ENCODE measurements at places on chromosomes 11 and 22.

DNA sequence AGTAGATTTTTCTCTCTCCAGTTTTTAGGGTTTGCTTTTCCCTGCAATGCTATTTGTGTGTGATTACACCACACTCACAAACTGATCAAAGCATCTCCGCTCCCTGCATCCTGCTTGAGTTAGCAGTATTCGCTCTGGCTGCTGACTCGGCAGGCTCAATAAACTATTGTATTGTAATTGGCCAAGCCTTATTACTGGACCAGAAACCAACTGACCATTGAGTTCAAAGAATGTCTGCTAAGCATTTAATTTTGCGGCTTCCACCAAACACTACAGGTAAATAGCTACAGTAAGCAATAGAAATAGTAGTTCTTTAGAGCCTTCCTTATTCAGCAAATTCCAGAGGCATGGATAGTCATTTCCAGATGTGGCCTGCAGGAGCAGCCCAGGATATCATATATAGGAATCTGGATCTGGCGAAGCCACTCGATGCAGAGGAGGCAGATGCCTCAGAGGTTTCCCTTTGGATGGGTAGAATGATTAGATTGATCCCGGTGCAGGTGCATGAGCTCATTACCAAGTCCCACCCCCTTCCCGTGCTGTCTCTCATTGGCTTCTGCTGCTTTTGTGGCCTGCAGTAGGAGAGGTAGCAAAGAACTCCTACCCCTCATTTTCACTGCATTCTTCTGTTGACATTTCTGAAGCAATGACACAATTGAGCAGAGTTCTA lies 77.3 kb downstream of the COMMD9 start:
- H3K4me1 ChIP-seq, result no peaks in the 10 kb centered on the region
- H3K36me3 ChIP-seq, result no peaks in the 10 kb centered on the region
- no peak overlapping the region for H3K4me3 ChIP-seq
- H3K27me3 ChIP-seq, result peaks cover 2% of the 10 kb centered on the region

GRCh38 chr22:41382098-41382578 lies 396 bp downstream of the TEF start:
- peaks cover 4% of the 10 kb centered on the region for H3K27me3 ChIP-seq
- H3K27ac ChIP-seq, result peak overlapping the region; percentile 87
- H3K4me1 ChIP-seq, result peaks cover 5% of the 10 kb centered on the region
- no peaks in the 10 kb centered on the region for H3K36me3 ChIP-seq
- DNase-seq, result peak; percentile 79

DNA sequence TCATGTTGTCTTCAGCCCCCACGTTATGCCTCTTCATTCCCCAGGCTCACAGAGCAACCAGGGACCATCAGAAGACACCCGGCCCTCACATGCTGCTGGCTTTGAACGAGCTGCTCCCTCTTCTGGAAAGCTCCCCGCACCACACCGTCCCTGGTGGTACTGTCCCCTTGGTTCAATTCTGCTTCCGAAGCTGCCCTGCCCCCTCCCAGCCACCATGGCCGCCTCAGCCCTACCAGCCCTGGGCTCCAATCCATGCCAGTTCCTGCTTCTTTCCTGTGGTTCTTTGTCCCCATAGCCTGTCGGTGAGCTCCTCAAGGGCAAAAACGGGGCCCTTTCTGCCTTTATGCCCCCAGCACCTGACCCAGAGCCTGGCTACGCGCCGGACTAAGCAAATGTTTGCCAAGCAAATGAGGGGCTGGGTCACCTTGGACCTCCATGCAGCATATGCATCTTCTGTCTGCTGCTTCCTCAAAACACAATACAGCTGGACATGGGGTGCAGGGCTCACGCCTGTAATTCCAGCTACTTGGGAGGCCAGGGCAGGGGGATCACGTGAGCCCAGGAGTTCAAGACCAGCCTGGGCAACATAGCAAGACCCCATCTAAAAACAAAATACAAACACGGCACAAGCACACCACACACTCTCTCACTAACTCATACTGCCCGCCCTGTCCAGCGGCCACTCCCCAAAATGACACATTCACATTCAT lies 21.3 kb downstream of the TNKS1BP1 start:
- H3K4me3 ChIP-seq, result no peak overlapping the region
- peaks cover 6% of the 10 kb centered on the region for H3K4me1 ChIP-seq
- H3K27ac ChIP-seq, result no peak overlapping the region
- no peaks in the 10 kb centered on the region for H3K27me3 ChIP-seq
- no peak for DNase-seq
- peaks cover 23% of the 10 kb centered on the region for H3K36me3 ChIP-seq

DNA sequence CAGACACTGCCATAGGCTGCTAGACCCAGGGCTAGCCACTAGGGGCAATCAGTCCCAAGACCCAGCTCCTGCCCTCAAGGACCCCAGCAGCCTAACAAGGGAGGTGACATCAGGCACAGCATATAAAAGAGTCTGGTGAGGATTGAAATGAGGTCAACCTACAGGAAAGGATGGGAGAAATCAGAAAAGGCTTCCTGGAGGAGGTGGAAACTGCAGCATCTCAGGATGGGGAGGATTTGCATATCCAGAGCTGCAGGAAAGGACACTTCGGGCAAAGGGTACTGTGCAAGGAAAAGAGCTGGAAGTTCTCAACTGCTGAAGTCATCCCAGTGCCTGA lies 2.9 kb upstream of the ARFGAP2 start:
- no peak overlapping the region for H3K4me3 ChIP-seq
- peaks cover 18% of the 10 kb centered on the region for H3K4me1 ChIP-seq
- H3K27ac ChIP-seq, result peak overlapping the region; percentile 14
- DNase-seq, result peak; percentile 54

- H3K4me1 ChIP-seq, result peaks cover 36% of the 10 kb centered on the region
- H3K27me3 ChIP-seq, result no peaks in the 10 kb centered on the region
- peak within 1 kb of the TSS; percentile 100 for H3K27ac ChIP-seq
Observed at GRCh38 chr11:83156996-83157593, at the start of gene PCF11. TSS of gene PCF11 (plus strand) at chr11:83157131. CDS start at chr11:83157440, 309 bp downstream.

GRCh38 chr11:14587258-14587657 lies 56.3 kb upstream of the PDE3B start:
- H3K4me3 ChIP-seq, result no peak overlapping the region
- no peaks in the 10 kb centered on the region for H3K27me3 ChIP-seq
- no peak for DNase-seq
- no peak overlapping the region for H3K27ac ChIP-seq
- peaks cover 18% of the 10 kb centered on the region for H3K4me1 ChIP-seq
- peaks cover 67% of the 10 kb centered on the region for H3K36me3 ChIP-seq

GRCh38 chr11:112809429-112809828 lies 151.8 kb upstream of the NCAM1 start:
- no peak overlapping the region for H3K4me3 ChIP-seq
- DNase-seq, result no peak
- no peaks in the 10 kb centered on the region for H3K36me3 ChIP-seq
- no peaks in the 10 kb centered on the region for H3K4me1 ChIP-seq
- H3K27ac ChIP-seq, result no peak overlapping the region

DNA sequence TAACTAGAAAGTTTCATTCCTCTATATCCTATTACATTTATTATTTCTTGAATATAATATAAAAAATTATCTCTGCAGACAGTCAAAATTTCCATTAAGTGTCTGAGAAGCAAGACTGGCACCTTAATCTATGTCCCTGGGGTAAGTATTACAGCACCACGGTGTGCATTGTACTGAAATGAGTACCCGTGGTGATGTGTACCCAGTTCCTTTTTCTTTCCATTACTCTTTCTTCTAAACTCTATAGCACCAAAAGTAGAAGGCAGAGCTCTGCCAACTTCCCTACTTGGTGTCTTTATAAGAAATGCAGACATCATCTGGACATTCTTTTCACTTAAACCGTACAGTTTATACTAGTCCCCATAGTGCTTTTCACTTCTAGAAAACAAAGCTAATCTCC lies 161.7 kb downstream of the GUCY1A2 start:
- no peaks in the 10 kb centered on the region for H3K4me1 ChIP-seq
- no peaks in the 10 kb centered on the region for H3K36me3 ChIP-seq
- no peak overlapping the region for H3K4me3 ChIP-seq
- DNase-seq, result no peak

DNA sequence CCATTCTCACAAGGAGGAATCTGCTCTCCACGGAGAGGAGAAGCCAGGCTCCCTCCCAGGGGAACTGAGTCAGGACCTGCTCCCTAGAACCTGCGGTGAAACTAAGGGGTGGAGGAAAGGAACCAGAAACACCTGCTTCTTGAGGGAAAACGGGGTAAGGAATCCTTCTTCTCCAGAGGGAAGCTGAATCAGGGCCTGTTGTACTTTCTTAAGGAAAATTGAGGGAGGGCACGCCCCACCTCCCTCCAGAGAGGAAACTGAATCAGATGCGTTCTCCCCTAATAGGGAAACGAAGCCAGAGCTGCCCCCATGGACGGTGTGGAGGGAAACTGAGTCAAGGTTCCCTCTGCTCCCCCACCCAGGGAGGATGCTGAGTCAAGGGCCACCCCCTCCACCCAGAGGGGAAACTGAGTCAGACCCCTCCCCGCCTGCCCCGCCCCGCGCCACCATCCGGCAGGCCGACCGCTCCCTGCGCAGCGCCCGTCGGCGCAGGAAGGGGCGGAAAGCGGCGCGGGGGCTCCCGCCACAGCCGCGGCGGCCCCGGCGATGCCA lies 393 bp downstream of the RELA start:
- DNase-seq, result no peak
- H3K4me1 ChIP-seq, result peaks cover 24% of the 10 kb centered on the region
- H3K4me3 ChIP-seq, result peak overlapping the region; percentile 85
- no peaks in the 10 kb centered on the region for H3K27me3 ChIP-seq
- peak overlapping the region; percentile 78 for H3K27ac ChIP-seq

DNA sequence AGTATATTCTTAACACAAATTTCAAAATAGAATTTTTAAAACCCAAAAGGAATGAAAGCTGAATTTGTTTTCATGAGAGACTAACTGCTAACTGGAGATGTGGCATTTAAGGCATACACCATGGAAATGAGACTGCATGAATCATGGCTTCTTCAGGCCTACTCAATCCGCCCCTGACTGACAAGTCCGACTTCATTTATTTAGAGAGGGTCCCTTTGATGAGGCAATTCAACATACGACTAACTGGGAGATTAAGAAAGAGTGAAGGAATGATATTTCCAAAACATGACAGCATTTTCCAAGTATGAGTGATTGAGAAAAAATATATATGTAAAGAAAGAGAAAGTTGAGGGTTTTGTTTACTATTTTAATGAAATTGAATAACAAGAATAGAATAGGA lies 720.1 kb downstream of the DLG2 start:
- no peaks in the 10 kb centered on the region for H3K36me3 ChIP-seq
- H3K4me1 ChIP-seq, result no peaks in the 10 kb centered on the region
- no peak overlapping the region for H3K4me3 ChIP-seq
- no peak for DNase-seq
- H3K27me3 ChIP-seq, result no peaks in the 10 kb centered on the region
